ENCODE measurements at places on chromosomes 13 and 19.

DNA sequence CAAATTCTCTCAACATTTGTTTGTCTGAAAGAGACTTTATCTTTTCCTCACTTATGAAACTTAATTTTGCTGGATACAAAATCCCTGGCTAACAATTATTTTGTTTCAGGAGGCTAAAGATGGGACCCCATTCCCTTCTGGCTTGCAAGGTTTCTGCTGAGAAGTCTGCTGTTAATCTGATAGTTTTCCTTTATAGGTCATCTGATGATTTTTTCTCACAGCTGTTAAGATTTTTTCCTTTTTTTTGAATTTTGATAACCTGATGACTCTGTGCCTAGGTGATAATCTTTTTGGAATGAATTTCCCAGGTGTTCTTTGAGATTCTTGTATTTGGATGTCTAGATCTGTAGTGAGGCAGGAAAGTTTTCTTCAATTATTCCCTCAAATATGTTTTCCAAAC lies 2661.4 kb downstream of the PCDH9 start:
- H3K27ac ChIP-seq = no peak overlapping the region
- no peak overlapping the region for H3K4me3 ChIP-seq
- DNase-seq = no peak
- no peaks in the 10 kb centered on the region for H3K27me3 ChIP-seq
- H3K36me3 ChIP-seq = no peaks in the 10 kb centered on the region

DNA sequence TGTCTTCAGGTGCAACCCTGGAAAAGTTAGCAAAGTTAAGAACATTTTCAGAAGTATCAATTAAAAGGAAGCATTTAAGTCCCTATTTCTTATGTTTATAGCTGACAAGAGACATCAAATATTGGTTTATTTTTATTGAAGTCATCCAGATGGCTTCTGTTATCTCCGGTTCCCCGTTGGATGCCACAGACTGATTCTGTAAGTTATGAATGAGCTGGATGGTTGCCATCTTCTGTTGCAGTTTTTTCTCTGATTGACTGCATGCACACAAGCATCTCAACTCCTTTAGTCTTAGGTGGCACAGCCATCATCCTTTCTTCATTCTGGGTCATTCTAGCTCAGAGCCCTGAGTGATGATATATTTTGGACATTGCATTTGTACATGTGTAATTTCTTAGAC lies 10.6 kb upstream of the OXGR1 start:
- DNase-seq = no peak

- no peak for DNase-seq
- no peak overlapping the region for H3K4me3 ChIP-seq
- H3K27ac ChIP-seq = no peak overlapping the region
- H3K27me3 ChIP-seq = no peaks in the 10 kb centered on the region
- peaks cover 31% of the 10 kb centered on the region for H3K4me1 ChIP-seq
These were observed 14.9 kb upstream of the ZBTB7A start for GRCh38 chr19:4081441-4082129.

DNA sequence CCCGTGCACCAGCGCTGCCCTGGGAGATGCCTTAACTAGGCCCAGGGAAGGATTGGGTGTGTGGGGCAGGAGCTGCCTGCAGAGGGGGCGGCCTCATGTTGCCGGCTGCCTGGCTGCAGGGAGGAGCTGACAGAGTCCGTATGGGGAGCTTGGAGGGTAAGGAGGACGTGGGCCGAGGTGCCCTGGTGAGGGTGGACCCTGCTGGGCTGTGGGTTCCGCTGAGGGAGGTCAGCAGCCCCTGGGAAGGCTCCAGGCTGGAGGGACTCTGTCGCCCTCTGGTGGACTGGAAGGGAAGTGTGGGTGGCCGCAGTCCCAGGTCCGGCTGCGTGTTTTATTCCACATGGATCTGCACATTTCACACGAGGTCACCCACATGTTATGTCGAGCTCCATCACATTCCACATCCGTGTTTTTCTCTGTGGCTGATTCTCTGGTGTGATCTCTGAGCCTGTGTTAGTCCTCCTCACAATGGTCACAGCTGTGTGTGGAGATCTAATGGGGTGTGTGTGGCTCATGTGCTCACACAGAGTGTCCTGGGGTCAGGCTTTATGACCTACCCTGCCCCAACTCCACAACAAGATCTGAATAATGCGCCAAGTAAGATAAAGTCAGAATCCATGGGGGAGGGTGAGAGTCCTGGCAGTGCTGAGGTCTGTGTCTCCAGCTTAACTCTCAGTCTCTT lies 1.8 kb upstream of the CEACAM8 start:
- H3K27ac ChIP-seq = no peak overlapping the region
- no peaks in the 10 kb centered on the region for H3K4me1 ChIP-seq
- H3K4me3 ChIP-seq = no peak overlapping the region
- H3K36me3 ChIP-seq = no peaks in the 10 kb centered on the region
- H3K27me3 ChIP-seq = no peaks in the 10 kb centered on the region
- DNase-seq = peak; percentile 16

GRCh38 chr13:40192858-40193257 lies 473.6 kb downstream of the FOXO1 start:
- peaks cover 52% of the 10 kb centered on the region for H3K4me1 ChIP-seq
- H3K4me3 ChIP-seq = no peak overlapping the region
- H3K27me3 ChIP-seq = no peaks in the 10 kb centered on the region
- H3K27ac ChIP-seq = peak overlapping the region; percentile 79
- no peak for DNase-seq
- no peaks in the 10 kb centered on the region for H3K36me3 ChIP-seq

DNA sequence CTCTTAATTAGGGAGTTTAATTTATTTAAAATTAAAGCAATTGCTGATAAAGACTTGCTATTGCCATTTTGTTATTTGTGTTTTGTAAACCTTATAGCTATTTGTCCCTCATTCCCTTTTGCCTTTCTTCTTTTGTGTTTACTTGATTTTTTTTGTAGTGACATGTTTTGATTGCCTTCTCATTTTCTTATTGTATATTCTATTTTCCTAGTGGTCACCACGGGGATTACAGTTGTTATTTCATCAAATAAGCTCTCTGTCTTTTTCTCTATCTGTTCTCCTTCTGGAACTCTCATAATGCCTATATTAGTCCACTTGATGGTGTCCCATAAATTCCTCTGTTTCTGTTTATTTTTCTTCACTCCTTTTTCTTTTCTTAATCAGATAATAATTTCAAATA lies 64.4 kb upstream of the FRY start:
- H3K27me3 ChIP-seq = no peaks in the 10 kb centered on the region
- H3K4me3 ChIP-seq = no peak overlapping the region
- H3K4me1 ChIP-seq = peaks cover 67% of the 10 kb centered on the region
- no peak for DNase-seq
- no peaks in the 10 kb centered on the region for H3K36me3 ChIP-seq

GRCh38 chr19:8108560-8109445 lies 40.6 kb downstream of the FBN3 start:
- no peak for DNase-seq
- no peak overlapping the region for H3K4me3 ChIP-seq
- H3K4me1 ChIP-seq = no peaks in the 10 kb centered on the region
- H3K27me3 ChIP-seq = no peaks in the 10 kb centered on the region
- no peak overlapping the region for H3K27ac ChIP-seq

DNA sequence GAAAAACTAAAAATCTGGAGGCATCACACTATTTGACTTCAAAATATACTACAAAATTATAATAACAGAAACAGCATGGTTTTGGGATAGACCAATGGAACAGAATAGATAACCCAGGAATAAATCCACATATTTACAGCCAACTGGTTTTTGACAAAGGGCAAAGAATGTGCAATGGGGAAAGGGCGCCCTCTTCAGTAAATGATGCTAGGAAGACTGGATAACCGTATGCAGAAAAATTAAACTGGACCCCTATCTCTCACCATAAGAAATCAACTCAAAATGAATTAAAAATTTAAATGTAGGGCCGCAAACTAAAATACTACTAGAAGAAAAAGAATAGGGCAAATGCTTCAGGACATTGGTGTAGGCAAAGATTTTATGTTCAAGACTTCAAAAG lies 440.5 kb upstream of the SGCG start:
- DNase-seq = no peak
- no peak overlapping the region for H3K27ac ChIP-seq
- H3K27me3 ChIP-seq = no peaks in the 10 kb centered on the region
- no peaks in the 10 kb centered on the region for H3K4me1 ChIP-seq
- no peaks in the 10 kb centered on the region for H3K36me3 ChIP-seq
- H3K4me3 ChIP-seq = no peak overlapping the region

GRCh38 chr13:73616861-73617260 lies 517.3 kb downstream of the KLF12 start:
- H3K4me3 ChIP-seq = no peak overlapping the region
- no peak overlapping the region for H3K27ac ChIP-seq
- no peaks in the 10 kb centered on the region for H3K4me1 ChIP-seq
- no peak for DNase-seq

Data from heart left ventricle (tissue), 16 donors.